Amniotic epithelial cell (primary cell): ENCODE measurements at places on chromosomes 3 and 15.

DNA sequence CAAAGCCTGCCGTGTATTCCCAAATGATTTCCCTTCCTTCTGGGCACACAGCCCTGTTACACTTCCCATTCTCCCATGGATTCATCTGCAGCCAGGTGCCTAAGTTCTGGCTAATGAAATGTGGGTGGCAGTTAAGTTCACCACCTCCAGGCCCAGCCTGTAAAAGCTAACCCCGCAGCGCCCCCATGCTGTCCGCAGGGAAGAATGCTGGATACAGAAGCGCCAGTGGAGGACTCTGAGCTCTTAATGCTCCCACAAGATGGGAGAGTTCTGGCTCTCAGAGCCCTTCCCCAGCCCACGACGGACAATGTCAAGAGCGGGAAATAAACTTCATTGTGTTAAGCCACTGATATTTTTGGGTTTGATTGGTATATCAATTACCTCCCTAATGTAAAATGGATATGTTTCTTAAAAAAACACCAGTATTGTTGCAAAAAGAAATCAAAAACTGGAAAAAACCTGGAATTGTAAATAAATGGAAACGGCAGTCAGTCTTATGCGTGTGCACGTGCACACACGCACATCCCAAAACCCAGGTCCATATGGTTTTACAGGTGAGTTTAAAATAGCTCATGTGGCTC lies 37.7 kb upstream of the FGD5 start:
- peak; percentile 44 for DNase-seq

- no peak for DNase-seq
Observed at GRCh38 chr3:186880406-186880805, 37.9 kb downstream of the ADIPOQ start.

DNA sequence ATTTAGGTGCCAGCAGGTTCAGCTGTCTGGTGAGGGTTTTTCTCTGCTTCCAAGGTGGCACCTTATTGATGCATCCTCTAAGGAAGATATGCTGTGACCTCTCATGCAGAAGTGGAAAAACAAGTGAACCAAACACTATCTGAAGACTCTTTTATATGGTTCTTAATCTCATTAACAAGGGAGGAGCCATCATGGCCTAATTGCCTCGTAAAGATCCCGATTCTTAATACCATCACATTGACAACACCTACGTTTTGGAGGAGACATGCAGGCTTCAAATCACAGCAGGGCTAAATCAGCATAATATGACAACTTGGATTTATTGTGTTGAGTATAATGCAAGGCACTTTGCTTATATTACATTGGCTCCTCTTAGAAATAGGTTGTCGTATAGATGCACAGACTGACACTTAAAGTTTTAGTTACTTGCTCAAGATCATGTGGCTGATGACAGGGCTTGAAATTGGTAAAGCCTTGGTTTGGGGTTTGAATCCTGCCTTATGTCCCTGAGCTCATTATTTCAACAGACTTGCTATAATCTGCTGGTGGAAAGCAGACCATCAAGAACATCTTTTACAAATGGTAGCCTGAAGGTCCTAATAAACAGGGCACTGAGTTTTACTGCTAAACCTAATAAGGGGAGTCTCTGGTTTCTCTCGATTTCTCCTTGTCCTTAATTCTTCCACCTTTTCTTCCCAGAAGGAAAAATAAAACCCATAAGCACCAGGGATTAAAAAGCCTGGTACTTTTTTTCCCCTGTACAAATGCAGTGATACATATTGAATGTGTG lies 88.2 kb downstream of the PTPRG start:
- no peak for DNase-seq

DNA sequence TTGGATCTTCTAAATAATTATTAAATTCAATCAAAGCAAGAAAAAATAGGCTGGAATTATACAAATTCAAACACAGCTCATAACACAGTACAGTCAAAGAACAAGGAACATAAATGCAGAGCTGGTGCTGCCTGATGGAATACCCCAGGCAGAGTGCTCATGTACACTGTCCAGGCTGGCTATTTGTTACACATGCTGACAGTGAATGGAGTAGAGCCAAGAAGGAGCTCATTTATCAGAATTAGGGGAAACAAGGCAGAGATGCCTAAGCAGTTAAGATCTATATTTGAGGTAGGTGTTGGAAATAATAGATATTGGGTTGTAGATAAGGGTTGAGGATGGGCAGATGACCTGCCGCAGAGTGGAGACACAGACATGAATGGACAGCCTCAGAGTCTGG lies 788.2 kb upstream of the ARPP21 start:
- DNase-seq = no peak

GRCh38 chr3:136437043-136437442 lies 186.9 kb downstream of the PCCB start:
- no peak for DNase-seq

GRCh38 chr3:127124120-127124519 lies 68.8 kb upstream of the PRR23E start:
- peak; percentile 3 for DNase-seq

GRCh38 chr15:94135486-94136147 lies 95.7 kb upstream of the MCTP2 start:
- DNase-seq = peak; percentile 6

GRCh38 chr3:184694716-184695115 lies 17.1 kb downstream of the MAGEF1 start:
- no peak for DNase-seq

DNA sequence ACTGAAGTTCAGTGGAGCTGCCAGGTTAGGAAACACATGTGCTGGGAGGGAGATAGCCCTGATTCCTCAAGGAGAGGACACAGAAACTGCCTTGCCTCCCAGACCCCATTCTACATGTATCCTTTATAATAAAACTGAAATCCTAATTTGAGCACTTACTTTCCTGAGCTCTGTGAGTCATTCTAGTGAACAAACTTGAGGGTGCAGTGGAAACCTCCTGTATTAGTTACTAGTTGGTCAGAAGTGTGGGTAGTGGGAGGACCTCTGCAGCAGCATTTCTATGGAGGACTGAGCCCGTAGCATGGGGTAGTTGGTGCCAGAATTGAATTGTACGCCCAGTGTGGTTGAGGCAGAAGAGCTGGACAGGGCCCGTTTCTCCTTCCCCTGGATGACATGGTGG lies 23.9 kb downstream of the ATP1B3 start:
- no peak for DNase-seq

DNA sequence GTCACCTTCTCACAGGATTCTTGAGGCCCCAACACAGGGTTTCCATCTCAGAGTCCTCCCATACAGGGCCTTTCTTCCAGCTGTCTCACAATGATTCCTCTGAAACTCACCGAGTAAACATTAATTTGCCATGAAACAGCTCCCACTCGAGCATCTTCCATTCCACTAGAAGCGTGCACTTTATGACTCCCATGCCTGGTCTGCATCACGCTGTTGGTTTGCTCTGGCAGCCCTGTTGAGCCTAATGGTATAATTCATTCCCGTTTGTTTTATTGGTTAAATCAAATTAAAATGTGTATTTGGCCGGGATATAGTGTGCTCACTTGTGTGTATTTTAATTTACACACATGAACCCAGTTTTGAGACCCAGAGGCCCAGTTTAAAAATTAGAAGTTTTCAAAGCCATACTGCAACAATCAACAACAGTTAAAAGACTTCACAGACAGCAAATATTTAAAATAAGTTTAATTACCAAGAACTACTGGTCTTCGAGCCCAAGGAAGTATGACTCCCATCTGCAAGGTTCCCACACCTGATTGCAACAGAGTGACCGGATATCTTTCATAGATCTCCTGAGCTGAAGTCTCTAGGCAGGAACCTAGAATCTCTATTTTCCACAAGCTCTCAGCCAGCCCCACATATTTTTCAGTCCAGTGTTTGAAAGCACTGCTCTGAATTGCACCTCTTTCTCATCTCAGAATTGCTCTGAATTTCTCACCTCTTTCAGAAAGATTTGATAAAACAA lies 42.3 kb upstream of the GYG1 start:
- no peak for DNase-seq

- DNase-seq = peak; percentile 29
Observed at GRCh38 chr3:47715928-47716327, 65.8 kb downstream of the SMARCC1 start.

- peak; percentile 20 for DNase-seq
Observed at GRCh38 chr3:114626751-114627150, 332.9 kb downstream of the TIGIT start.

GRCh38 chr15:72968531-72968922 lies 83.7 kb upstream of the NEO1 start:
- DNase-seq = no peak
